ENCODE measurements at places on chromosomes 16 and 17. TPM values are rescaled to one million over a fixed set of nuclear protein-coding genes. Genes with fewer than 3 reads are reported as not detected.

The CD300H gene
- total RNA-seq = not detected

The ADGRG1 gene
- 52.9 TPM for total RNA-seq

The WFIKKN1 gene
- total RNA-seq = 9.0 TPM

The CCL4 gene
- total RNA-seq = not detected

The TBC1D3E gene
- total RNA-seq = not detected

The ADCY9 gene
- total RNA-seq = 18.2 TPM

The G6PC1 gene
- 0.21 TPM for total RNA-seq

The NUDT7 gene
- total RNA-seq = 11.3 TPM

The KRT17 gene
- total RNA-seq = 0.81 TPM

The CDH8 gene
- 24.3 TPM for total RNA-seq

The NPIPB2 gene
- total RNA-seq = 5.1 TPM

The ALOX15B gene
- total RNA-seq = not detected

The PRSS36 gene
- total RNA-seq = 2.6 TPM

The DNAH9 gene
- total RNA-seq = 0.20 TPM

The PTX4 gene
- total RNA-seq = 0.53 TPM

The CMTM2 gene
- not detected for total RNA-seq
